Left lung (tissue), 14 donors: ENCODE measurements at places on chromosomes 16 and 17. TPM values are rescaled to one million over a fixed set of nuclear protein-coding genes. Genes with fewer than 3 reads are reported as not detected.

GRCh38 chr16:49150341-49150740 lies 131.3 kb downstream of the CBLN1 start:
- H3K27me3 ChIP-seq: no peaks in the 10 kb centered on the region
- H3K27ac ChIP-seq: no peak overlapping the region
- DNase-seq: no peak
- no peaks in the 10 kb centered on the region for H3K36me3 ChIP-seq

Gene NUPR1
- 142 TPM for total RNA-seq

DNA sequence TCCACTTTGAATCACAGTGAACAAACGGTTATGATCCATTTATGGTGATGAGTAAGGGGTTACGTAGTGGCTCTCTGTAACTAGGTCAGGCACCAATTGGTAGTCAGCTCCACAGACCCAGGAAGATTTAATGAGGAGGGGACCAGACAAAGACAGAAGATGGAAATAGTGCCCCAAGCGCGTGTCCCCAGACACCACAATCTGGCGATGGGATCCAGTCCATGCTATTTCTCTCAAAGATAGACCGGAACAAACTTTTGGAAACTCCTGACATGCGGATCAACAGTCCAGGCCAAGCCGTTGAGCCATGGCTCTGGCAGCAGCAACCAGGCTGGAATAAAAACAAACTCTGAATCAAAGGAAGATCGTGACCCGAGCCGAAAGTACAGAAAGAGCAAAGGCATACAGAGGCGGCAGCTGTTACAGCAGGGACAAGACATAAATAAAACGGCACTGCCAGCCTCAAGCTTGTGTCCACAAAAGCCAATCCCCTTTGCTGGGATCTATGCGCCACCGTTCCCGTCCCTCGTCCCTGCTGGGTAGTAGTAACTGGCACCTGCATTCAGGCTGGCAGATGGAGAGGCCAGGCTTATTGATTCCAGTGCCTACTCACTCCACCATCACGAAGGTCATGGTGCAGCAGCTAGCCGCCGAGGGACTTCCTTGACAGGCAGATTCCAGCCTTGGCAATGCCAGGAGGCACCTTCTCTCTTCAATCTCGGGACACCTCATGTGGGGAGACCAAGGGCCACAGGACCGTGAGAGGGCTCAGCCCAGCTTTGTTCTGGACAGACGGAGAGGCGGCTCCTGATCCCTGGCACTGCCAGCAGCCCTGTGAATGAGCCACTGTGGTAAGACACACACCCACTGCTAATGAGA lies 50.2 kb downstream of the CDH11 start:
- no peaks in the 10 kb centered on the region for H3K4me1 ChIP-seq
- no peaks in the 10 kb centered on the region for H3K27me3 ChIP-seq

Gene RHBDL1
- total RNA-seq: 4.3 TPM

Gene SLC13A2
- total RNA-seq: not detected

DNA sequence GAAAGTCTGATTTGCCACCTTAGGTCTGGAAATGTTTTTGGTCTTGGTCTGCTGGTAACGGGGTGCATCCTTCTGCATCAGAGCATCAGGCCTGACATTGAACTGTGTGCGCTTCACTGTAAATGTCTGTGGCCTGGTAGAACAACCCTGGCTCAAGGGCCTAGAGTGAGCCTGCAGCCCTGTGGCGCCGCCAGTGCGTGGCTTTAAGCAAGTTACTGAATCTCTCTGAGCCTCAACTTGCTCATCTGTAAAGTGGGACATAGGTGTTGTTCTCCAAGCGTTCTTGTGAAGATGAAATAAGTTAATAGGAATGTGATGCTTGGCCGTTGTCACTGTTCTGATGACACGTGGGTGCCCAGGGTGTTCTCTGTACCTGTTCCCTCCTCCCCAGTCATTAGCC lies 127.6 kb upstream of the CIBAR2 start:
- H3K4me3 ChIP-seq: no peak overlapping the region
- no peak overlapping the region for H3K27ac ChIP-seq
- H3K27me3 ChIP-seq: peaks cover 36% of the 10 kb centered on the region

GRCh38 chr17:29449865-29450671 lies 59.9 kb downstream of the TAOK1 start:
- no peak overlapping the region for H3K27ac ChIP-seq
- H3K36me3 ChIP-seq: peaks cover 39% of the 10 kb centered on the region
- no peak for DNase-seq
- no peak overlapping the region for H3K4me3 ChIP-seq
- no peaks in the 10 kb centered on the region for H3K4me1 ChIP-seq
- no peaks in the 10 kb centered on the region for H3K27me3 ChIP-seq
